Suppressor macrophage treated with lipopolysaccharide for 4 hours (primary cell): ENCODE measurements at places on chromosomes 7 and 10.

DNA sequence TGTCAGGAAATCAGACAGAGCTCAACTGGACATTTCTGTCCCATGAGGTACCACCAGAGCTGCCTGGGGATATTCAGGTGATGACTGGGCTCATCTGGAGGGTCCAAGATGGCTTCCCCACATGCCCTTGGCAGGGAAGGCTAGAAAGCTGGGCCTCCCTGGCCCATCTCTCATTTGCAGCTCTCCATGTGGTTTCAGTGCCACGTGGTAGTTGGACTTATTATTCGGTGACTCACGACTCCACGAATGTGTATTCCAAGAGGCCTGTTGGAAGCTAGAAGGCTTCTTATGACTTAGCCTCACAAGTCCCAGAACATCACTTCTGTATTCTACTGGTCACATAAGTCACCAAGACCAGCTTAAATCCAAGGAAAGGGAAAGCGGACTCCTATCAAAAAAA is 22.8 kb downstream of the NSMCE4A start:
- DNase-seq: no peak

DNA sequence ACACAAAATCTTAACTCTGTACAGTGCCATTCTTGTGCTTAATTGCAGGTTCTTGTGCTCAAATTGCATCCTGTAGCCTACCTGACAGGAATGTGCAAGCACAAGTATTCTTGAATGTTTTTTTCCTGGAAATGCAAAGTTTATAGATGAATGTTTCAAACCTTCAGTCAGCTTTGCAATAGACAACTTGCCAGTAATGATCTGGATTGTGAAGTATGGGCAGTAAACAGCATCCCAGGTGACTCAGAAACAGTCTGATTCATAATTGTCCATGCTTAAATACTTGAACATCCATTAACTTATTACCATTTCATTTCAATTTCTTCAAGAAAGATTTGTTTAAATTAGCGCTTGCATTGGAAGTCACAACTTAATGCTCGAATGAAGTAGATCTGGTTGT is 347.2 kb downstream of the SDK1 start:
- DNase-seq: no peak

- peak; percentile 18 for DNase-seq
Observed at GRCh38 chr10:77989081-77989724, 40.1 kb downstream of the POLR3A start.

DNA sequence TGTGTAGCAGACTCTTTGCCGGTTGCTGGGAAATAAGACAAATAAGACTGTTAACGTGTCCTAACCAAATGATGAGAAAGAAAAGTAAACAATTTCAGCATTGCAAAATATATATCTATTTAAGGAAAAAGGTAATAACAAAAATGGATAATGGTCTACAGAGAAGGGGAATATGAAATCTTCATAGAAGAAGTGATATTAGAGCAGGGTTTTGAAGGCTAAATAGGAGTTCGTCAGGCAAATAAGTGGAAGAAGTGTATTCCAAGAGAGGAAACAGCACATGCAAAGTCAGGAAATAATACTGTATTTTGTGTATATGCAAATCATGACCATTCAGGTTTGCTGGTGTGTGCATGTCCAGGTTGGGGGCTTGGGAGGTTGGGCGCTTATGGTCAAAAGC is 55.3 kb upstream of the OSBPL3 start:
- DNase-seq: no peak

- peak; percentile 14 for DNase-seq
Observed at GRCh38 chr10:63005246-63005645, 127.9 kb upstream of the NRBF2 start.

DNA sequence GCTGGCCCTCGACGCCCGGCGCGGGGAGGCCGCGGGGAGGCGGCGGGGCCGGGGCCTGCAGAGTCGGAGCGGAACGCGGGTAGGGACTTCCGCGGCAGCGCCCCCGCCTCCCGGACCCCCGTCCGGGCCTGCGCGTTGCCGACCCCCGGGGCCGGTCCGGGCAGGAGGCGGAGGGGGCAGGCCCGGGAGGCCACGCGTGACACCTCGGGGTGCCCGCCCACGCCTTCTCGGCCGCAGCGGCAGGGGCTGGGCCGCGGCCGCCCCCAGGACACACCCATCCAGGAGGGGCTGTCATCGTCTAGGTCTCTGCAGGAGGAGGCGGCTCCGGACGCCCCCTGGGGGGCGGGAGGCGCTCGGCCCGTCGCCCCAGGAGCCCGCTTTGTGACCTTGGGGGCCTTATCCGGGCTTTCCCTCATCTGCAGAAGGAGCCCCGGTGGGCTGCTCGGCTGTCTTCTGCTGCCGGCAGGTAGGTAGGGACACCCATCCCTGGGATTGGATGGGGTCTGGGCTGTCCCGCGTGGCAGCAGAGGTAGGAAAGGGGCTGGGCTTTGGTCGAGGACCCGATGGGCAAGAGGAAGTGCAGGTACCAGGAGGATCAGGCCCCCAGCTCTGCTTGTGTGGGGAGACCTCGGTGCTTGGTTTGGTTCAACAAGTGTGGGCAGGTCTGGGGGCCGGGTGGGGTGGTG is 569 bp downstream of the ZNF316 start:
- peak; percentile 32 for DNase-seq

DNA sequence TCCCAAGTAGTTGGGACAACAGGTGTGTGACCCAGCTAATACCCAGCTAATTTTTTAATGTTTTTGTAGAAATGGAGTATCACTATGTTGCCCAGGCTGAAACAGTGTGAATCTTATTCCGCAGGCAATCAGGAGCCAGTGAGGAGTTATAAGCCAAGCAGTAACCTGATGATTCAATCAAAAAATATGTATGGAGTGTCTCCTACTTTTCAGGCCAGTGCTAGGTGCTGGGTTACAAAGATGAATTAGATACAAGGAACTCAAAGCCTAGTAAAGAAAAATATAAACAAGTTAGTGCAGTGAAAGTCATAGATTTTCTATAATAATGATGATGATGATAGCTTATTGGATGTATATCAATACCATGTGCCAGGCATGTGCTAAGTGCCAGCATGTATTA is 13.2 kb upstream of the IFRD1 start:
- DNase-seq: no peak

DNA sequence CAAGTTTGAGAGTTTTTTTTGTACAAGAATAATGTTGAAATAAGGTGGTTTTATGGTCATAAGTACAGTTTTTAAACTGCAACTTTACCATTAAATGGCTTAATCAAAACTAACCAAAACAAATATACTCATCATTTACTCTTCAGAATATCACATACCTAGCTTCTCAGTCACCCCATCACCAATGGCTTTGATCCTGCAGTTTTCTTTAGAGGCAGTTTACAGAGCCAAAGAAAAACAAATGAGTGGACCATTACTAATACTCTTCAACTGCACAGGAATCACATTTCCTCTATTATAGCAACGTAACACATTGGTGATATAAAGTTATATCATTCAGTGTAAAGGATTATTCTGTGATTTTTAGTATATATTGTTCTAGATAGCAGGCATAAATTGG is 576.1 kb upstream of the LRRTM3 start:
- DNase-seq: no peak

DNA sequence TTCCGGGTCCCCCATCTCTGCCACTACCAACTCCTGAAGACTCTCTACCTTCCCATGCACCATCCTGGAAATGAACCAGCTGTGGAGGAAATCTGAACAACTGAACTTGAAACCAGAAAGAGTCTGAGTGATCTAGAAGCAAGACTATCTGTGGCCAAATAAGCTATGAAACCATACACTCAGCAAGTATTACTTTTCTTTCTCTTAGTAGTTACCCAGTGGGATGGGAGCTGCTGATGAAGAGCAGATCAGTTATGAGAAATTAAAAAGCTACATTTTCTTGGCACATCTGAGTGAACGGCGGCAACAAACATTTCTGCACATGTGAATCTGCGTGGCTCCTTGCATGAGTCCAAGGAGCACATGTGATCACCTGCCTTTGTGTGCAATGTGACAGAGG is 31.6 kb upstream of the AGK start:
- DNase-seq: no peak

DNA sequence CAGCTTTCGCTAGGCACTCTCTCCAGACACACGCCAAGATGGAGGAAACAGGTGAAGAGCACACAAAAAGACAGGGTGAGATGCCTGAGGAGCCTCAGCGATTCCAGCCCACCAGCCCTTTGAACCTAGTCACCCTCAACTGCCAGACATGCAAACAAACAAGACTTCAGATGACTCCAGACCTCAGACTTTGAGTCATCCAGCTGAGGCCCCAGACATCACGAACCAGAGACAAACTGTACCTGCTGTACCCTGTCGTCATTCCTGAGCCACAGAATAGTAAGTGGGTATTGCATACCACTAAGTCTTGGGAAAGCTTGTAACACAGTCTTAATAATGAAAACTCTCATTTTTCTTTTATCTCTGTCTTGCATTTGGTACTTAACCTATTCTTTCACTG is 126.6 kb upstream of the LSM8 start:
- DNase-seq: no peak

DNA sequence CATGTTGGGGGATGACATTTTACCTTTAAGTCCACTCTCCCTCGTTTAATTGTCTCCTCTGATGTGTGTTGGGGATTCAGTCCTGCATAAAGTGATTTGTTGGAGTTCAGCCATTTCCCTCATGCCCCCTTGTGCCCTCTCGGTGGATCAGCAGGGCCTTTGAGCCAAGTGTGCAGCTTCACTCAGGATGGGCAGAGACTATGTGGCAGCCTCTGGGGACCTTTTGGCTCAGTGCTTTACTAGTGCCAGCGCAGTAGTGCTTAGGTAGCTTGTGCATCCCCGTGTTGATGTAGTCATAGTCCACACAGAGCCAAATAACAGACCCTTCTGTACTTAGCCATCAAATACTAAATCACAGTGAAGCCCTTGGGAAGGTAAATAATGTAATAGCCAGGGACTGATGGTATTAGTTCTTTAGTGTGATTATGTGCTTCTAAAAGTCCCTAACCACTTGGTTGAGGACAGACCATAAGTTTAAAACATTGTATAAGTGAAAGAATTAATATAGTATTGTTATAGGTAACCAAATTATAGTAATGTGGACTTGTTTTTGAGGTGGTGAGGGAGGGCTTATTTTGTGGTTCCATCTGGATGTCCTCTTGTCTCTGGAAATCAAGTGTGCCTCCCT is 11.4 kb downstream of the BUB3 start:
- no peak for DNase-seq

DNA sequence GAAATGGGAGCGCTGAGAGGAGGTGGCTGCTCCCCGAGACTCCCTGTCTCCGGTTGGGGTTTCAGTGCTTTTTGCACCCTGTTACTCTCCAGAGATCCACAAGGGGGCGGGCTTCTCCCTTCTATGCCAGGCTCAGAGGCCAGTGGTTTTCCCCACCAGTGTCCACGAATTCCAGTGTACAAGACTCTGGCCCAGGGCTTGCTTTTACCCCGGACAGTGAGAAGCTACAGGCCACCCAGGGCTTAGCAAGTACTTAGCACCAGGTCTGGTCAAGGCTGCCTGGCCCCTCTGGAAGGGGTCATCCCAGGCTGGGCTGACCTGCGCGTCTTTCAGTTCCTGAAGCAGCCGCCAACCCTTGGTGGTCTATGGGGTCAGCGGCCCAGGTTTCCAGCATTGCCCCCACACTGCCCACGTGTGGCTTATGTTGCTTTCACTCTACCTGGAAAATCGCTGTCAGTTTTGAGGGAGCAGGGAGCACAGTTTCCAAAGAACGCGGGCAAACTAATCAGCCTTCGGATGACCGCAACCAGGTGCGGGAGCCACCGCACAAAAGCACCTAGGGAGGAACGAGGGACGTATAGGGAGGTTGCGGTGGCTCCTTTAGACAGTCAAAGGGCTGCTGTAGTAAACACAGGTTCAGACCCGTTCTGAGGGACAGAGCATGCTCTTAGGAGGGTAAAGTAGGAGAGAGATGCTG is 6.8 kb downstream of the CYP26A1 start:
- peak; percentile 70 for DNase-seq

DNA sequence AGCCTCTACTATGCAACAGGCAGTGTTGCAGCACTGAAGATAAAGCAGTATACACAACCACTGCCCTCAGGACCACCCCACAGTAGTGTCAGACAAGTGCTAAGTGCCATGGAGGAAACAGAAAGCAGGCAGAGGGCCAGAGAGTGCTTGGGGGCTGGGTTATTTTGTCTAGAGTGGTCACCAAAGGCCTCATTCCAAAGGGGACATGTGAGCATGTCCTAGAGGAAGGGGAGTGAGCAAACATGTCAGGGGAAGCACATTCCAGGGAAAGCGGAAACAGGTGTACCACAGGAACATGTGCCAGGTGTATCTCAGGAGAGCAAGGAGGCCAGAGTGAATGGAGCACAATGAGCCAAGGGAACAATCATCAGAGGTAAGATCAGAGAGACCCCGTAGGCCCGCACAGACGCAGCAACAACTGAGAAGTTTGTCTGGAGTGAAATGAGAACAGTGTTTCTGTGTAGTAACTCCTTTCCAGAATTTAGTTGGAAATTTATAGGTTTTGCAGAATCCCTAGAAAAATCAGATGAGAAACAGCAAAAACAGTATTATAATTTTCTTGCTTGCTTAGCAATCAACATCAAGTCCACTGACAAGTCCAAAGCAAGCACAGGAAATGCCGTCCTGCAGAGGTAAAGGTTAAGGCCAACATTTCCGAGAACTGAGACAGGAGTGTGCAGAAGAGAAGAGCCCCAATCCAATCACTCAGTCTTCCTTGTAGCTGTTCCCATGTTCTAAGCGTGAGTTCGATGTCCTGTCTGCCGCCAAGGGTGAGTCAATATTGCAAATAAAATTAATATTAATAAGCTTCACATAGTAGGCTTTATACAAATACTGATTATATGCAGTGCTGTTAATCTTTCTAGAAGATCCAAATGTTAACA is 67.3 kb downstream of the SGMS1 start:
- DNase-seq: no peak

- DNase-seq: peak; percentile 9
Observed at GRCh38 chr7:137873979-137874777, 27.4 kb upstream of the DGKI start.

GRCh38 chr10:95655571-95656290 is 780 bp downstream of the ALDH18A1 start:
- DNase-seq: no peak

DNA sequence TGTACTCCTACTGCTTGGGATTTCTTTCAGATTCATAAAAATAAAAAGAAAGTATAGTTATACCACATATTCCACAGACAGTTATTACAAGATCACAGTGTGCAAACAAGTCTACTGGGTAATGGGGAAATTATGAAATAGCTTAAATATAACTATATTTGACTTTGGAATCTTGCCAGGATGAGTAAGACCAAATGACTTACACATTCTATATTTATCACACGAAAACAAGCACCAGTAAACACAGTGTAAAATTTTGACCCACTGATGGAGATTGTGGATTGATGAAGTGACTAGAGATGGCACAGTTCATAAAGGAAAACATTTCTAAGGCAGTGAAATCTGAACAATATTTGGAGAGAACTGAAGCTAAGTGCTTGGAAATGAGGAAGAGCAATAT is 339.7 kb downstream of the THSD7A start:
- peak; percentile 78 for DNase-seq
